Stimulated activated CD8-positive, alpha-beta memory T cell treated with anti-CD3 and anti-CD28 coated beads, Interleukin-15, amount 100 ng/mL, for 48 hours (primary cell): ENCODE measurements at places on chromosomes 12 and 14.
A peak's percentile ranks its signal among the peaks of the same experiment; 100 is the strongest.

DNA sequence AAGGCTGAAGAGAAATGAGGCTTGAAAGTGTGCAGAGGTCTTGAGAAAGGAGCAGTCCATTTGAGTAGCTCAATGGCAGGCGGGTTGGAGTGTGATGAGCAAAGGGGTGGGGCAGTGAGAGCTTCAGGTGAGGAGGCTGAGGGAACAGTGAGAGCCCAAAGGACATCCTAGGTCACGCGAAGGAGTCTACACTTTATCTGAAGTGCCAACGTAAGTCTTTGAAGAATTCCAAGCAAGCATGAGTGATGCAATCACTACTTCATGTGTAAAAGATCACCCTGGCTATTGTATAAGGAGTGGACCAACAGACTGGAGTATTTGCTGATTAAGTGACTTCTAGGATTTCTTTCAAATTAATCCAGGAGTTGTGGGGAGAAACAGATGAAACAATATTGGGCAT lies 159.9 kb upstream of the HIF1A start:
- no peak for DNase-seq

- peak; percentile 25 for DNase-seq
Measured at GRCh38 chr12:91778938-91779400, 366.7 kb downstream of the BTG1 start.

DNA sequence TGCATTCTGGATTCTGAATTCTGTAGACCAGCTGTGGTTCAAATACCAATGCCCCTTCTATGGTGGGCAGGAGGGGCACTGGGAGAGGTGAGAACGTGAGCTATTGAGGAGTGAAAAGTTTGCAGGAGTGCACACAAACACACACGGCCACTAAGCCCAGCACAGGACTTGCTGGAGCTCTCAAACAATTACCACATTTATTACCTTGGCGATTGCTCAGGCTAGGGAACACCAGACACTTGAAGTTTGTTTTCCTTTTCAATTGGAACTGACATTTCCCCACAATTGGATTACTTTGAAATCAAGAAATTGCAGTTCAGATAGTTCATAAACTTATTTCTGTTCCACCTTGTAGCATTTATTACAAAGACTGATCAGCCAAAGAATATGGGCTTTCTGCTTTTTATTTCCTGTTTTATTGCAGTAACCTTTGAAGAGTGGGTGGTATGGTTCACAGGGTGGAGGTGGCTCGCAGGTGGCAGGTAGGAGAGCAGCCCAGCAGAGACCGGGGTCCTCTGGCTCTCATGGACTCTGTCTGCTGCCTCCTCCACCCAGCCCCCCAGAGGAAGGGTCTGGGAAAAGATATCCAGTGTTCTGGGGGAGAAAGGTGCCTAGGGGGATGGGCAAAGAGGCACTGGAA lies 429.8 kb upstream of the CCDC196 start:
- no peak for DNase-seq

GRCh38 chr14:29156096-29156495 lies 389.5 kb downstream of the FOXG1 start:
- no peak for DNase-seq

GRCh38 chr12:22473212-22473611 lies 71.1 kb downstream of the C2CD5 start:
- DNase-seq = no peak

GRCh38 chr12:41092115-41092514 lies 96.0 kb upstream of the PDZRN4 start:
- no peak for DNase-seq

GRCh38 chr12:53513712-53514410 lies 6.6 kb upstream of the NPFF start:
- no peak for DNase-seq

DNA sequence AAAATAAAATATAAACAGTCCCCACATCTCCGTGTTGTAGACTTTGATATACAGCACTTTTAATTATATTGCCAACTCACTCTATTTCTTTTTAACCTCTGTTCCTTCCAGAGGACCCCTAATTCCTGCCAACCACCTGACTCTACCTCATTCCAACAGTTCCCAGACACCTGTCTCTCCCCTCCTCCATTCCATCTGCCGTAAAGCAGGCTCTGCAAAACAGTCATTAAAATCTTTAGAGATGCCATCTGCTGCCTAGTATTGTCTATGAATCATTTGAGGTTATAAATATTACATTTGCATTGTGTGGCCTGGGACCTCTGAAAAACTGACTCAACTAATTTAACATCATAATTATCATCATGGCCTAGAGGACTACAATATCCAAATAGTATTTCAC lies 148.8 kb upstream of the DCN start:
- DNase-seq = no peak

- DNase-seq = no peak
Measured at GRCh38 chr12:38872156-38872555, 33.2 kb downstream of the CPNE8 start.
